ENCODE measurements at places on chromosomes 11 and 22.
A peak's percentile ranks its signal among the peaks of the same experiment; 100 is the strongest.

GRCh38 chr11:47946682-47947559 is 33.4 kb upstream of the PTPRJ start:
- DNase-seq: peak; percentile 49

- DNase-seq: no peak
These were observed 102.9 kb downstream of the RPL27A start for GRCh38 chr11:8785457-8785856.

DNA sequence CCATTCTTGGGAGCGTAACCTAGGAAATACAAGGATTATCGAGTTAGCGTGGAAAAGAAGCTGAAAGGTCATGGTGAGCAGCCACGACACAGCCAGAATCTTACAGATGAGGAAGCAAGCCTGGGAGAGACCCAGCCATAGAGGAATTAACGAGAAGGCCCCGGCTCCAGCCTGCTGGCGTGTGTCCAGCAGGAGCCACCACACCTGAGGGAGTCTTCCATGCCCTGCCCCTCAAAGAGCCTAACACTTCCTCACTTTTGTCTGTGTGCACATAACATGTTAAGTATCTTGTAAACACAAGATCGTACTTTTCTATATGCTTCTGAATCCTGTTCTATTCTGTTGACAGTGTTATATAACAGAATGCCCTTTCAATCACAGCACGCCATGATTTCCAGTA is 18.1 kb downstream of the CECR2 start:
- DNase-seq: no peak

DNA sequence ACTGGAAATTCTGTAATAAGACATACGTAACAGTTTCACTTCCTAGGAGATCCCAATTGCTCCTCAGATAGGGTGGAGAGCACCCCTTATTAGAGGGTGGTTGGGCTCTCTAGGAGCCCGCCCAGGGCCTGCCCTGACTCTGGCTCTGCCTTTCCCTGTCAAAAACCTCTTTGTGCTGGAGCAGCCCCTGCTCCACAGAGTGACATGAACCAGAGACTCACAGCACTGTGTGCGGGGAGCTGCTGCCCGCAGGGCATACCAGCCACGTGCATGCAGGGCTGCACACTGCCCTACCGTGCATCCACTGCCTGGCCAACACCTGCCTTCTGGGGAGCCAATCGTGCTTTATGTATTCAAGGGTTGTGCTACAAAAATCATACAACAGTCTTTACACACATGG is 24.3 kb downstream of the KCNQ1OT1 start:
- no peak for DNase-seq

- no peak for DNase-seq
These were observed 37.5 kb upstream of the RAB1B start for GRCh38 chr11:66230978-66231377.

- no peak for DNase-seq
These were observed 20.1 kb upstream of the OR8D2 start for GRCh38 chr11:124340142-124340447.

DNA sequence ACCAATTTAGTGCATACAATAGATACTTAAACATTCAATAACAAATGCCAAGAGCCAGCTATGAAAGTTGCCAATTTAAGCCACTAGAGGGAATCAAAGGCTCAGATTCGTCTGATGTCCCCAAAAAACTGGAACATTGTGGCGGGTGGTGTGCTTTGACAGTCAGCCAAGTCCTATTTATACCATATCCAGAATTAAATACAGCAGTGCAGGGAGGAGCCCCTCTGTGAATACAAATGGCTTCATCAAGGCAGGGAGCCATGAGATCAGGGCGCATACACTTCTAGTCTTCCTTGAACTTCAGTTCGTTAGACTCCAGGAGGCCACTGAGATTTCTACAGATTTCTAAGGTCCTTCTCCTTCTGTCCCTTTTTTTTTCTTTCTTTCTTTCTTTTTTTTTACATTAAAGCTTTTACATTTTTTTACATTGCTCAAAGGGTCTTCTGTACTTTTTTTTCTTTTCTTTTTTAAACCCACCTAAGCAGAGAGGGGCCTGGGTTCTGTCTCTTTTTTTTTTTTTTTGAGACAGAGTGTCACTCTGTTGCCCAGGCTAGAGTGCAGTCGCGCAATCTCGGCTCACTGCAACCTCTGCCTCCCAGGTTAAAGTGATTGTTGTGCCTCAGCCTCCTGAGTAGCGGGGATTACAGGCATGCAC is 41.5 kb upstream of the HSPA8 start:
- DNase-seq: peak; percentile 40
